ENCODE measurements at places on chromosomes 12 and 14. TPM values are rescaled to one million over a fixed set of nuclear protein-coding genes. Genes with fewer than 3 reads are reported as not detected.

The CLIP1 gene
- total RNA-seq = 65.1 TPM

The OXA1L gene
- total RNA-seq = 39.5 TPM

The SLC10A1 gene
- total RNA-seq = not detected

The IL31 gene
- not detected for total RNA-seq

The FBXO21 gene
- total RNA-seq = 124 TPM
